ENCODE measurements at places on chromosomes 3 and 15.

GRCh38 chr3:150681057-150681456 is 22.7 kb downstream of the ERICH6 start:
- DNase-seq: peak; percentile 47

GRCh38 chr3:5057272-5057671 is 64.8 kb upstream of the ARL8B start:
- DNase-seq: no peak

DNA sequence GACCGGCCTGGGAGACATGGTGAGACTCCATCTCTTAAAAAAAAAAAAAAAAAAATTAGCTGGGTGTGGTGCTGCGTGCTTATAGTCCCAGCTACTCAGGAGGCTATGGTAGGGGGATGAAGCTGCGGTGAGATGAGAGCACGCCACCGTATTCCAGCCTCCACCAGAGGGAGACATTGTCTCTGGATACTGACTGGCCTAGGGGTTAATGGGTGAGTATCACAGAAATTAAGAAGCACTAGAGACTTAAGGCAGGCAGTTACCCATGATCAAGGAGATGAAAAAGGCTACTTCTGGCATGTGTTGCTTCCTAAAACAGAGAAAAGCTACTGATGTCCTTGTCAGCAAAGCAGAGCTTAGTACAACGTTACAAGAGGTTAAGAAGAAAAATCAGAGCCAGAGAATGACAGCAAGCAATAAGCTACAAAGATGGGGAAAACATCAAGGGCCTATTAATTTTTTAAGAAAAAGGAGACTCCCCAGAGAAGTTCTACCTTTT is 8.6 kb downstream of the TFRC start:
- DNase-seq: peak; percentile 58

GRCh38 chr15:66896611-66897010 is 168.8 kb upstream of the SMAD3 start:
- no peak for DNase-seq

DNA sequence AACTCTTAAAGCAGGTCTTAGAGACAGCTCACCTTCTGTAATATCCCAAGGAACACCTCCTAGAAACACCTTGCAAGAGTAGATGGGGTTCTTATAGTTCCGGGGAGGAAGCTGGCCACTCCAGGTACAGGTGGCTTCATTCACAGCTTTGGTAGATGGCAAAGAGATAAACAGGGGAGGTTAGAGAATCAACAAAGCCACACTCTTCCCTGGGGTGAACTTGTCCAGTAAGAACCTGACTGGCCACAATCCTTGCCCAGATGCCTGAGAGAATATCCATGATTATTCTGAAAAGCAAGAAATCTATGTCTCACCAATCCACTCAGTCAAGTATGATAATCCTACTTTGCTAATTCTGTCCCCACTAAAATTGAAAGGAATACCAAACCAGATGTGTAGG is 13.6 kb upstream of the RPS17 start:
- DNase-seq: no peak

DNA sequence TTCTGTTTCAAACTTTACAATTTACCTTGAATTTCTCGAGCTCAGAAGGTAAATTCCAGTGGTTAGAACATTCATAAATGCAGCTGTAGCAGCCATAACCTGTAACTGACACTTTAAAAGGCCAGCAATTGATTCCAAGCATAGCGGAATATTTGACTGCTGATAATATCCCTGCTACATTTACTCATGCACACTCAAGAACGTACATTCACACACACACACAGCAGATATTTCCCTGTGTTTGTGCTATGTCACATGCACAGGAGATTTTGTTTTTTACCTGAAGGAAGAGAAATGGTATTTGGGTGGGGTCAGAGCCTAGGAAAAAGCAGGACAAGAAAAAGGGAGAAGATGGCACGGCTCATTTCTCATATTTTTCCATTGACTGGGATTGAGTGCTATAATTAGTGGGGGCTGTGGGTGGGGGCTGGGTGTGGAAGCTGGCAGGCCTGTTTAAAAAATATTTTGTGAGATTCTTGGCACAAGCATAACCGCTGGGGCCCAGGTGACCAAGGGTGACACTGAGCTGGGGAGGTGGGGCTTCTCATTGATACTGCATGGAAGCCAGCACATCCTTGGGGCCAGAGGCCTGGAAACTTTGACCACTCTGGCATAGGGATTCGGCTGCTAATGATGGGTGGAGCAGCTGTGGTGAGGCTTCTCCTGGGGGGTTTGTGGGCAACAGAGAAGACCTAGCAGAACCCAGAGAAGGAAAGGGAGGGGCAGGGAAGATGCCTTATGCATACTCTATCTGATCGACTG is 88.9 kb upstream of the TPRG1 start:
- DNase-seq: no peak

GRCh38 chr3:37810848-37811247 is 50.8 kb upstream of the CTDSPL start:
- no peak for DNase-seq

GRCh38 chr3:28948685-28949084 is 332.2 kb upstream of the RBMS3 start:
- no peak for DNase-seq

- no peak for DNase-seq
Measured at GRCh38 chr3:23746441-23746840, 59.3 kb upstream of the UBE2E1 start.

DNA sequence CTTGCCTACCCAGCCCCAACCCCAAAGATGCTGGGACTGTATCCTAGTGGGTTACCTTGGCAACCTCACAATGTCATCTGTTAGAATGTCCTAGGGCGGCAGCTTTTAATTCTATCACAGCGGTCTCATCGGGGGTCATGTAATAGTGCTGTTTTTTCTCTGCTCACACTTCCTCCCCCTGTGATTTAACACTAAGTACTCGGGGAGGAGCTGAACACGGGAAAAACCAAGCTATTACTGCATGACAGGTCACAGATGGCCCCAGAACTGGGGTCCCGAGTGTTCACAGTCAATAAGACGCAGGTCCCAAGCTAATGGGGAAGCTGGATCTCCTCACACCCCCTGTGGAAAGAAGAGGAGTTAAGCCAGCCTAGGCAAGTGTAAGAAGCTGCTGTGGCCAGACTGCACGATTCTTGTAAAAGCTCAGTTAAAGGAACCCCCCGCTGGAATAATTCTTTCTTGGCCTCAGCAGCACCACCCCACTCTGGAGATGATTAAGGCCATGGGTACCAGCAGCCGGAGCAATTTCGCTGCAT is 2.5 kb upstream of the RFTN1 start:
- DNase-seq: peak; percentile 55

- no peak for DNase-seq
Measured at GRCh38 chr3:66642019-66642418, 141.2 kb upstream of the LRIG1 start.

- DNase-seq: peak; percentile 42
Measured at GRCh38 chr3:60010781-60011180, 961.0 kb upstream of the CFAP20DC start.

Data from GM13976 (cell line).